ENCODE measurements at places on chromosomes 1 and 21.

DNA sequence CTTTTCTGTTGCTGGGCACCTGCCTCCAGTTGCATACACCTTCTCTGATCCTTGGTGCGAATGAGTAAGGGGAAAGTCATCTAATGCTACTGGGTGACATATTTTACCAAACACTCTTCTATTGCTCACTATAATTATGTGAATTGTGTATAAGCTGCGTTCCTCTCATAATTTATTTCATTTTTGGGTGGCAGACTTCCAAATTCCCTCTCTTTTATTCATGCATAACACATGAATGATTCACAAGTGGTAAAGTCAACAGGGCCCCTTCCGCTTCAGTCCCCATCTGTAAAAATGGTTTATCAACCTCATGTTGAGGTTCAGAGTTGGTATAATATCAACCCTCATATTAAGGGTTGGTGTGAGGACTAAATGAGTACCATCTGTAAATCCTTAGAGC, 3.2 kb upstream of the QSOX1 start:
- DNase-seq, result no peak

DNA sequence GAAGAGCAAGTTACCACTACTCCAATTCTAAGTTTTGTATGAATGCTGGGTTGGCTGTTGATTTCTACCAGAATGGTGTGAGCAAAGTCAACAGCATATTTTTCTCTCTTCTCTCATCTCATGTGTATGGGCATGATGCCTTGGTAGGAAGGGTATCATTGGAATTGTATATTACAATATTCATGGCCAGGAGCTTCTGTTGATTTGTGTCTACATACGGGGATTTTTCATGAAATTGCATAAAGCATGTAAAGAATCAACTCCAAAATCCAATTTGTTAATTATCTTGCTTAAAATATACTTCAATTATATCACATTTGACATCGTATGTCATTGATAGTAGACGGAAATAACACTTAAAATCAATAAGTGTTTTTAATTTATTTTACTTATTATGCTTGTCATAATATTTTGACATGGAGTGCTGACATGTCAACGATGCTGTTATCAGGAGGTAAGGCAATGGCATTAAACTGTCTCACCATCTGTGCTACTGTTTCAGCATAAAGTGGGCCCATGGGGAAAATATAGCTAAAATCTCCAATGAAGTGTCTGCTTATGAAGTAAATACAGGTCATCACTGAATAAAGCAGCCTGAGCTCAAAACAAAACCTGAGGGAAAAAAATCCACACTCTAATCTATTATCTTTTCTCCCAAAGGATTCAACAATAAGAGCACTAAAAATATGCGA, 142.2 kb upstream of the NBPF11 start:
- no peak for DNase-seq

DNA sequence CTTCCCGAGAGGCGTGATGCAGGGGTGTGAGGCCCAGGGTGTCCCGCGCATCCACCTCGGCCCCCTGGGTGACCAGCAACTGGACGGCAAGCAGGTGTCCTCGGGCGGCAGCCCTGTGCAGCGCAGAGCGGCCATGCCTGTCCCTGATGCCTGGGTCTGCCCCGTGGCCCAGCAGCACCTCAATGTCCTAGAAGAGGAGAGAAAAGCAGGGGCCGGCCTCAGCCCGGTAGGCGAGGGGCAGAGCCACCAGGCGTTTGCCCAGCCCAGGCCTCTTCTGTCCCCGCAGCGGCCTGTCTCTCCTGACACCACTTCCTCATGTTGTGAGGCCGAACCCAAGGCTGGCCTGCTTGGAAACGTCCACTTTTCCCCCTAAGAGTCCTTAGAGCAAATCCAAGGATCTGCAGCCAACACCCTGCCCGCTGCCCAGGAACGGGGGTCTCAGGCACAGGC, 1.7 kb downstream of the ANKRD65 start:
- DNase-seq, result no peak

GRCh38 chr1:37480125-37480466, 5.7 kb downstream of the ZC3H12A start:
- DNase-seq, result no peak

DNA sequence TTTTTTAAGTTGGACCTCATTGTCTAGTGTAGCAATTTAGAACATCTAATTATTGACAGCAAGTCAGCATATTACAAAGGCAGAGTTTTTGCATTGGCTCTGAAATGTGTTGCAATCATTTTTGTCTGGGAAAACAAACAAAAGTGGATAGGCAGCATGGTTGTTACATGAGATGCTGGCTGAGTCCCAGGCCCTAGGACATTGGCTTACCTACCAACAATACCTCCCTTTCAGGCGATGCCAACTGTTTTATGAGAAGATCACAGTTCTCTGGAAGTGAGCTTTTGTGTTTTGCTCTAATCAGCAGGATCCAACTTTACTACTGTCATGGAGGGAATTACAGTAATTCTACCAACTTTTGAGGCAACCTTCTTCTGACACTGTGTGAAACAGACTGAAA, 71.5 kb upstream of the CXADR start:
- no peak for DNase-seq

GRCh38 chr1:89907727-89908212, 86.9 kb downstream of the LRRC8D start:
- DNase-seq, result peak; percentile 11

GRCh38 chr1:93414749-93415148, 33.2 kb upstream of the FNBP1L start:
- DNase-seq, result peak; percentile 37

DNA sequence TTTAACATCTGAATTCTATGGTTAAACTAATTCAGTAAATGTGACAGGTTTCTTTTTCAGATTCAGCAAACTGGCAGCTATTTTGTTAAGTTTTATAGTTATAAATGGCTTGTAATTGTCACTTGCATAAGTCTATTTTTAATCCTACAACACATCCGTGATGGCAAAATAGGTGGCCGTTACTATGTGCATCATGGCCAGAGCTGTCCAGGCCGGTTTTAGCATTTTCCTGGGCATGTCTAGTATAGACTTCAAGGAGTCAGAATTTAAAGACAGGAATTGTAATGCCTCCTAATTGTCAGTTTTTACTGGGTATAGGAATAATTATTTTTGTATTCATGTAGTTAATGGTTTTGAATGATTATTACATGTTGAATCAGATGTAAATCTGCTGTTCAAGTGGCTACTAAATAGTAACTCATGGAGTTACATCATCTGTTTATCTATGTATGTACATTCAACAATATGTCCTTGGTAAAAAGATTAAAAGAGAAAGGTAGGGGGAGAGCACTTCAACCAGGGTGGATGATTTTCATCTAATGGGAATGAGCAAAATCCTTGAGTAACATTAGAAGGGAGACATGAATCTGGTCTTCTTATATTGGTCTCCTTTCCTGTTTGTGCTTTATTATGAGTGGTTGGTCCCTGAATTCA, 3.2 kb upstream of the B3GALT2 start:
- no peak for DNase-seq

DNA sequence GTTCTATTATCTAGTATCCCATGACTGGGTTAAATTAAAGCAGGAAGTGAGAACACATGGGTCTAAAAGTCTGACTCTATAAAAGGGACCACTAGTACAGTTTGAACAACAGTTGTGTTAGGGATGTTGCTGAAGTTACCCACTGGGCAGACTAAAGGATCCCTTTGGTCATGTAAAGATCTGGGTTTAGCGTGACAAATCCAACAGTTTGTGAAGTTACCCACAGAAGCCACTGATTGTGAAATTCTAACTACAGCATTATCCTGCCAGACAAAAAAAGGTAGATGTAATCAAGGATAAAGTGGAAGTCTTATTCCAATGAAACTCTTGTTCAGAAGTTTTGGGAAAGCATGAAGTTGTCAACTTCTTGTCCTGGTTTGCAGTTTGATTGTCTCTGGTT, 5.7 kb downstream of the QSOX1 start:
- peak; percentile 91 for DNase-seq

- no peak for DNase-seq
Measured at GRCh38 chr21:29168891-29169315, 38.5 kb downstream of the MAP3K7CL start.

GRCh38 chr1:153565529-153566374, at the start of gene S100A2:
S100A2 (minus strand) TSS chr1:153565844; CDS start chr1:153563877, 1,967 bp downstream.
- DNase-seq, result peak; percentile 68

GRCh38 chr1:114468047-114468446, 43.0 kb downstream of the TRIM33 start:
- no peak for DNase-seq

DNA sequence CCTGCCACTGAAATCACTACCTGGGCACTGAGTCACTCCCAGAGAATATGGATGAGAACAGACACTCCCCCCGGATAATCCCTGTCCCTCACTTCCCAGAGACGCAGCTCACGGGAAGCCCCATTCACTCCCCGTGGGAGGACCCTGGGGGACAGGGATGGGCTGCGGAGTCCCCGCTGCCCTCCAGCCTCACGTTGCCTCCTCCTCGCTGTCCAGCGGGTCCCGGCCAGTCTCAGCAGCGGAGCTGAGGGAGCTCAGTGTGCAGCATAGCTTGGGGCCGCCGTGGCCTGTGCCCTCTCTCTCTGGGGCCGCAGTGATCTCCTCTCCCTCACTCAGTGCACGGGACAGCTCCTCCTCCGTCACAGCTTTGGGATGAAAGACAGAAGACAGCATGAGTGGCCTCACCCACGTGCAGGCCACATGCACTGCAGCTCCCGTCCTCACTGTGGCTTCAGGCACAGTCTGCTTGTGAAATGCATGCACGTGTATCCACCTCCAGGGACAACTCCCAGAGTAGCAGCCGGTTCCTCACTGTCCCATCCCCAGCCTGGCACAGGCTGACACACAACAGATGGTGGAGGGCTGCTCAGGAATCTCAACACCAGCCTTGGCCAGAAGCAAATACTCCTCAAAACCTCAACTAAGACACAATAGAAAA, 7.4 kb downstream of the CFAP410 start:
- no peak for DNase-seq

DNA sequence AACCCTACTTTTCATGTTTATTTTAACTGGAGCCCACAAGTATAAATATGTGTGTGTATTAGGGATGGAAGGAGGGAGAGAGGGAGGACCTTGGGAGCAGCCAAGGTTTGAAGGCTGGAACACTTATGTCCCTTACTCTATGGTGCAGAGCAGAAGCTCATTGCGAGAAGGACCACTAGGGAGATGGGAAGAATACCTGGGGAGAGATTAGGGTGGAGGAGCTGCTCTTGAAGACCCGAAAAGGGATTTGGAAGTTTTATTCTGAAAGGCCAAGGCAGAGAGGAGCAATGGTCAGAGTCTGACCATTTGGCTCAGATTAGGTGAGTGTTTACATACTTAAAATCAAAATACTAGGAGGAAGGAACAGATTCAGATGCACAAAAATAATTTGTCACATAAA, 8.1 kb downstream of the CD2 start:
- no peak for DNase-seq

DNA sequence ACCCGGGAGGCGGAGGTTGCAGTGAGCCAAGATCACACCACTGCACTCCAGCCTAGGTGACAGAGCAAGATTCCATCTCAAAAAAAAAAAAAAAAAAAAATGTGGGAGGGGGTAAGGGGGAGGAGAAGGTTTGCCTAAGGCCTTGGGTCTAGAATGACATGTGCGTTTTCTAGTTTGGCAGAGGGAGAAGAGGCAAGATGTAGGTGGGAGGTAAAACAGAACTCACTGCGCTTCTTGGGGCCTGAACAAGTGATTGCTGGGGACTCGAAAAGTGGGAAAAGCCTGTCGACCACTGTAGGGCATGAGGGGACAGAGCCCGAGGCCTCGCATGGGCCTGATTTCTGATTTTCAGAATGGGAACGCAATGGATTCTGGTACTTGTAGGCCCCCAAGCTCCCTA, 19.9 kb downstream of the RUNX3 start:
- no peak for DNase-seq

DNA sequence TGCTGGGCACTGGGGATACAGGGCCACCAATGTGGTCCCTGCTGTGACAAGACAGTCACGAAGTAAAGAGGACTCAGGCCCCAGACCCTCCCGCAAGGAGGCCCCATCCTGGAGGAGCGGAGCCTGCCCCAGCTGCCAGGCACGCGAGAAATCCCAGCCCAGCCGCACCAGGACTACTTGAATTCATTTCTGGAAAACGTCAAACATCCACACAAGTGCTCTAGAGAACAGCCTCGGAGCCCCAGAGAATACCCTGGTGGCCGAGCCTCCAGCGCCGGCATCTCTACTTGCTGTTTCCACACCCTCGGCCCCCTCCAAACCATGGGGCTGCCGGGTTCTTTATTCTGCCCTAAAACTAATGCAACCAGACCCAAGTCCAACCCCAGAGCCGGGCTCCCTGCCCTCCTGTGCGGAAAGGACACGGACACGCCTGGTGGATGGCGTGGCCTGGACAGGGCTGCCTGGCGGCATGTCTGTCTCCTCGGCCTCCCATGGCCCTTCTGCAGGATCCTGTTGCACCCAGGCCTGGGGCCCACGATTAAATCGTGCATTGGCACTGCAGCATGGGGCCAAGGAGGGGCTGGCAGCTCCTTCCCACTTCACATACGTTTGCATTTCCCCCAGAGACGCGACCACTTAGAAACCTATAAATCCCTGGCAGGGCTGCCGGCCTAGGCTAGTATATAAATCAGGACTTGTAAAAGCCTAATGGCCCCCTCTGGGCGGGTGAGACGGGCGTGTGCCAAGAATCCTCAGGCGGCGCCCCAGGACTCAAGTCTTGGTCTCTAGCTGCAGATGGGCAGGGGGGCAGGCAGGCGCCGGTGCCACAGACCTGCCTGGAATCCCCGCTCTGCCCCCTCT, 41.2 kb downstream of the DMRTB1 start:
- no peak for DNase-seq

GRCh38 chr1:87111659-87112371, 197.4 kb downstream of the HS2ST1 start:
- no peak for DNase-seq

- peak; percentile 71 for DNase-seq
Measured at GRCh38 chr21:46368533-46369285, 44.8 kb downstream of the PCNT start.

- DNase-seq, result no peak
Measured at GRCh38 chr21:42459546-42460215, 36.3 kb downstream of the RSPH1 start.

DNA sequence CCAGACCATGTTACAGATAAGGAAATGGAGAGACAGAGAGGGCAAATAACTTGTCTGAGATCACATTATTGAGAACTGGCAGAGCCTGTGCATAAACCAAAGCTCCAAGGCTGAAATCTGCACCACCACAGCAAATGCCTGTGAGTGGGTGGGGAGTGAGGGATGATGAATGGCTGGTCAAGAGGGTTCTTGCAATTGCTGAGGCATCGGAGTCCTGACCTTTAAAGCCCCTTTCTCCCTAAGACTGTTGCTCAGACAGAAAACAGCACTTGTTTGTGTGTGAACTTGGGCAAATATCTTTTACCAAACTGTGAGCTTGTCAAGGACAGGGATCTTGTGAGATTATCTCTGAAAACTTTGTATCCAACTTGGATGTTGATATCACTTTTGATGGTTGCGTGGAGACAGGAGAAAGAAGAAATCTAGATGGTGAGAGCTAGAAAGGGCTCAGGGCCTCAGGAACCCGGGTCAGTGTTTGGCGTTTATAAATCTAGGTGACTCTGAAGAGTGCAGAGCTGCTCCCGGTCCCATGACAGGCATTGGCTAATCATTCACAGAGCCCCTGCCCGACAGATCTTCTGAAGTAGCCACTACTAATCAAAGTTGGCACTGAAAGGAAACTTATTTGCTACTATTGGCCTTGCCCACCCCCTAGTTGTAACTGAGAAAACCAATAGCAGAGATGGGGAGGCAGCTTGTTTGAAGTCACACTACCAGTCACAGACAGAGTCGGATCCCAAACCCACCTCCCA, 122.3 kb downstream of the FOXD2 start:
- DNase-seq, result no peak

All from MV-4-11 (cell line).